CD4-positive, alpha-beta memory T cell (primary cell): ENCODE measurements at places on chromosomes 7 and 10.

- no peak for DNase-seq
These were observed 730.6 kb upstream of the IGFBP3 start for GRCh38 chr7:46651561-46652088.

- DNase-seq: no peak
These were observed 77.4 kb upstream of the RET start for GRCh38 chr10:42999385-43000020.

- no peak for DNase-seq
These were observed 121.1 kb downstream of the CXCL12 start for GRCh38 chr10:44263771-44264170.

DNA sequence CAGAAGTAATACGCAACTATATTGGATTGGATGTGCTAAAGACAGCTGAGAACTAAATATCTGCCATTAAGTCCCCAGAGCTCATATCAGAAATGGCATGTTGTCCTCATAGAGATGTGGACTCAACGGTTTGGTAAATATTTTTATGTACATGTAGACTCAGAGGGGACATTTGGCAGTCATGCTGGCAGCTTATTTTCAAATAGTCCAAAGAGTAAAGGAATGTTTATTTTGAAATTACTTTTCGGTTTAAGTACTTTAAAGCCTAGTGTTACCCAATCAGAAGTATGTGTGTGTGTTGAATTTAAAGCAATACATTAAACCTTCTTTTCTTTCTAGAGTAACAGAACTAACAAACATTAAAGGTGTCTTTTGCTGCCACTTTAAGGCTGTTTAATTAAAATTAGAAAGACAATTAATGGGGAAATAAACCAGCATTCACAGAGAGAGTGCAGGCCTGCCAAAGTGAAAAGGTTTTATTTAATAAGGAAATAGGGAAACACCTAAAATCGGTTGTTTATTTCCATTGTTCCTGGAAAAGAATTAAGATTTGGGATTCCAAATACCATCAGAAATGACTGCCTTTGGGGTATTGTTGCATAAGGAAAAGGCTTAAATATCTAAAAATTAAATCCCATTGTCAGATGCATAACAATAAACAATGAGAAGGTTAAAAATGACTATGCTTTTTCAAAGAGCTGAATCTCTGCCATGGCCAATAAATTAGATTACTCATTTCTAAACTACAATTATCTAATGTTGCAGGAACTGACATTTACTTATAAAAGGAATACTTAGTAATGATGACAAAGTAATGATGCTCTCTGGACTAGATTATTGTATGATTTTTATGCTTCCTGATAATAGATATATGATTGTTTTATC, 113.4 kb upstream of the AHR start:
- no peak for DNase-seq

DNA sequence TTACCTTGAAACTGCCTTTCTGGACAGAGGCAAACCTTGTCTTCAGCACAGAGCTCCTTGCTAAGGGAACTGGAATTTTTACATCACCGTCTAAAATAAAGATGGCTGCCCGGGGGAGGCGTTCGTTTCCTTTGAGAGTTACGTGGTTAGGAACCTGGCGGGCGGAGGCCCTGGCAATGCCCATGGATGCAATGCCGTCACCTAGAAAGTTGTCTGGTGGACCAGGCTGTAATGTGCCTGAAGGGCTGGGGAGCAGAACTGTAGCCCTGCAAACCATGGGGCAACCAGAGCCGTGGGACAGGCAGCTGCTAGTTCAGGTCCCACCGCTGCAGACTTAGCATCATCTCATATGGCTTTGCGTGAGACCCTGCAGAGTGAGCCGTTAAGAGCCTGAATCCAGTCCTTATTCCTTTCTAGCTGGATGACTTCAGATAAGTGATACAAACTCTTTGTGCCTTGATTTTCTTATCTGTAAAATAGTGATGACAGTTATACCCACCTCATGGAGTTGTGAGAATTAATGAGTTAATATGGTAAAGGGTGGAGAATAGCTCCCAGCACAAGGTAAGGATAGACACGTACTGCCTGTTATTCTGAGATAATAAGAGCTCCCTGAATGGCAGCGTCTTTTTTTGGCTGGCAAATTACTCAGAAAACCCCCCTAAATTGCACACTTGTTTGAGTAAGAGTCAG, 219.7 kb downstream of the EMX2 start:
- DNase-seq: no peak

- DNase-seq: no peak
These were observed 556.5 kb upstream of the LRRN3 start for GRCh38 chr7:110534241-110534931.

GRCh38 chr10:3714531-3714930, 70.5 kb downstream of the KLF6 start:
- DNase-seq: no peak

GRCh38 chr10:118729641-118730258, 25.0 kb downstream of the CACUL1 start:
- DNase-seq: no peak

DNA sequence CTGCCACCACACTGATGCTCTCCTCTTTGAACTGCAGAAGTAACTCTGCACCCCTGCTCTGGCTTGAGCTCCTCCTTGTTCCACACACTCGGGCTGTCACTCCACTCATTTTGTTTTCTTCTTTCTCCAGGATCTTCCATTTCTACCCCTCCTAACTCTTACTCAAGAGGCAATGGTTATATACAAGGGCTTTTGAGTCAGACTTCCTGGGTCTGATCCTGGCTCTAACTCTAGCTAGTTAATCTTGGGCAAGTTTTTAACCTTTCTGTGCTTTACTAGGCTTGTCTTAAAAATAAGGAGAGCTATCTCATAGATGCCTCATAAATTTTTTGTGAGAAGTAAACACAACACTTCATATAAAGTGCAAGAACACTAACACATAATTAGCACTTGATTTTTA, 45.3 kb upstream of the GNAI1 start:
- no peak for DNase-seq

DNA sequence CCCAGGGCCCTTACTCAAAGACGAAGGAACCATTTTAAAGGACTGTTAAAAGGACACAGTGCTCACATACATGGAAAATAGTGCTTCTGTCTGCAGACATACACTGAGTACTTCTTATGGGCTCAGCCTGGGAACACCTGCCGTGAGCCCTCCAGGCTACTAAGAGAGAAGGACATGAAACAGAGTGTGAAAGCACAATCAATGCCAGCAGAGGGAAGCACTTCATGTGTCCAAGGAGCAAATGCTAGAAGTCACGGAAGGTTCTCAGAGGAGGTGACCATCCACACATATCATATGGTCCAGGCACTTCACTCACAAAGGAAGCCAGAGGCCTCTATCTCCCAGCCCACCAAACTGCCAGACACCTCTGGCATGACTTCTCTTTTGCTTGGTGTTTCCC, 15.5 kb downstream of the ELMO1 start:
- DNase-seq: no peak

GRCh38 chr10:124236816-124237215, 143.4 kb upstream of the CHST15 start:
- DNase-seq: no peak

GRCh38 chr7:138961159-138961558, 20.0 kb downstream of the KIAA1549 start:
- no peak for DNase-seq

DNA sequence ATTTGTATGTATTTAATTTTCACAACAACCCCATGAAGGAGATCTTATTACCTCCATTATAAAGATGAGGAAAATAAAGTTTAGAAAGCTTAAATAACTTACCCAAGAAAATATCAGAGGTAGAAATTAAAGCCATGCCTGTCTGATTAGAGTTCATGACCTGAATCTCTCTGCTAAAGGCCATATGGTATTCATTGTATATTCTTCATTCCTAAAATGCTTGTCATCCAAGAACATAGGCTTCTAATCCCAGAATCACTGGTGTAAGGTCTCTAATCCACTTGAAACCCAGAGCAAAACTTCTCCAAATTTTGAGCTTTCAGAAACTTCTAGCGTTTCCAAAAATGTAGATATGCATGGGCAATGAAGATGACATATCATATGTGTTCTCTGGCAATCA, 72.3 kb upstream of the YAE1 start:
- DNase-seq: no peak
